ENCODE measurements at places on chromosomes 13 and 19. TPM values are rescaled to one million over a fixed set of nuclear protein-coding genes. Genes with fewer than 3 reads are reported as not detected.

- no peak for DNase-seq
- H3K36me3 ChIP-seq, result peaks cover 5% of the 10 kb centered on the region
- peaks cover 78% of the 10 kb centered on the region for H3K27me3 ChIP-seq
- H3K27ac ChIP-seq, result no peak overlapping the region
- peak overlapping the region; percentile 59 for H3K4me3 ChIP-seq
- H3K4me1 ChIP-seq, result peaks cover 27% of the 10 kb centered on the region
Measured at GRCh38 chr19:31350033-31350692, 927 bp upstream of the TSHZ3 start.

GRCh38 chr13:28849441-28849840, 29.3 kb downstream of the MTUS2 start:
- H3K36me3 ChIP-seq, result no peaks in the 10 kb centered on the region
- H3K4me3 ChIP-seq, result no peak overlapping the region
- peaks cover 24% of the 10 kb centered on the region for H3K27me3 ChIP-seq
- no peaks in the 10 kb centered on the region for H3K4me1 ChIP-seq

DNA sequence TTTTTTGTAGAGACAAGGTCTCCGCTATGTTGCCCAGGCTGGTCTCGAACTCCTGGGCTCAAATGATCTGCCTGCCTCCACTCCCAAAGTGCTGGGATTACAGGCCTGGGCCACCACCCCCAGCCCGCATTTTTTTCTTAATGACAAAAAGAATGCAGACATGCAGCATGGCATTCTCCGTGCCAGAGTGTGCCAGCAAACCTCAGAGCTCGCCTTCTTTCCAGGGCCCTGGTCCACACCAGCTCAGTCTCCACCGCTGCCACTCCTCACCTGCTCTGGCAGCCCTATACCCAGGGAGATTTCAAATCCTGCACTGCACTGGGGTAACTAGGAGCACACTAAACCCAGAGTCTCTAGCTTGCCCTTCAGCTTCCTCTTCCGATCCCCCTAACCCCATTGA, 41.7 kb downstream of the ZIC5 start:
- no peak overlapping the region for H3K27ac ChIP-seq
- no peaks in the 10 kb centered on the region for H3K4me1 ChIP-seq
- no peaks in the 10 kb centered on the region for H3K36me3 ChIP-seq
- H3K27me3 ChIP-seq, result peaks cover 38% of the 10 kb centered on the region
- no peak for DNase-seq
- no peak overlapping the region for H3K4me3 ChIP-seq

DNA sequence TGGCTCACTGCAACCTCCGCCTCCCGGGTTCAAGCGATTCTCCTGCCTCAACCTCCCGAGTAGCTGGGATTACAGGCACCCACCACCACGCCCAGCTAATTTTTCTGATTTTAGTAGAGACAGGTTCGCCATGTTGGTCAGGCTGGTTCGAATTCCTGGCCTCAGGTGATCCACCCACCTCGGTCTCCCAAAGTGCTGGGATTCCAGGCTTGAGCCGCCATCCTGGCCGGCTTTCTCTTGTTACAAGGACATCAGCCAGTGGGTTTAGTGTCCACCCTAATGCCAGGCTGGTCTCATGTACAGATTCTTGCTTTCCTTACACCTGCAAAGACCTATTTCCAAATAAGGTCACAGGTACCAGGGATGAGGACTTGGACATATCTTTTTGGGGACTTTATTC, 6.8 kb downstream of the PIK3R2 start:
- no peak overlapping the region for H3K4me3 ChIP-seq
- H3K36me3 ChIP-seq, result peaks cover 14% of the 10 kb centered on the region
- peaks cover 4% of the 10 kb centered on the region for H3K4me1 ChIP-seq
- DNase-seq, result no peak

- H3K4me1 ChIP-seq, result no peaks in the 10 kb centered on the region
- no peaks in the 10 kb centered on the region for H3K27me3 ChIP-seq
- no peak overlapping the region for H3K27ac ChIP-seq
- no peak for DNase-seq
- peaks cover 29% of the 10 kb centered on the region for H3K36me3 ChIP-seq
Measured at GRCh38 chr13:39879286-39880035, 224.0 kb downstream of the COG6 start.

- H3K27me3 ChIP-seq, result peaks cover 15% of the 10 kb centered on the region
- no peaks in the 10 kb centered on the region for H3K36me3 ChIP-seq
- peaks cover 21% of the 10 kb centered on the region for H3K4me1 ChIP-seq
Measured at GRCh38 chr19:45952686-45953505, 20.8 kb downstream of the NOVA2 start.

GRCh38 chr19:19409631-19410030, 4.2 kb downstream of the GATAD2A start:
- no peak for DNase-seq
- H3K4me1 ChIP-seq, result peaks cover 83% of the 10 kb centered on the region
- no peaks in the 10 kb centered on the region for H3K36me3 ChIP-seq
- H3K27me3 ChIP-seq, result no peaks in the 10 kb centered on the region
- H3K4me3 ChIP-seq, result peak overlapping the region; percentile 74

- no peak overlapping the region for H3K4me3 ChIP-seq
- no peaks in the 10 kb centered on the region for H3K4me1 ChIP-seq
- H3K27ac ChIP-seq, result no peak overlapping the region
Measured at GRCh38 chr13:103451656-103452055, 385.4 kb upstream of the SLC10A2 start.

DNA sequence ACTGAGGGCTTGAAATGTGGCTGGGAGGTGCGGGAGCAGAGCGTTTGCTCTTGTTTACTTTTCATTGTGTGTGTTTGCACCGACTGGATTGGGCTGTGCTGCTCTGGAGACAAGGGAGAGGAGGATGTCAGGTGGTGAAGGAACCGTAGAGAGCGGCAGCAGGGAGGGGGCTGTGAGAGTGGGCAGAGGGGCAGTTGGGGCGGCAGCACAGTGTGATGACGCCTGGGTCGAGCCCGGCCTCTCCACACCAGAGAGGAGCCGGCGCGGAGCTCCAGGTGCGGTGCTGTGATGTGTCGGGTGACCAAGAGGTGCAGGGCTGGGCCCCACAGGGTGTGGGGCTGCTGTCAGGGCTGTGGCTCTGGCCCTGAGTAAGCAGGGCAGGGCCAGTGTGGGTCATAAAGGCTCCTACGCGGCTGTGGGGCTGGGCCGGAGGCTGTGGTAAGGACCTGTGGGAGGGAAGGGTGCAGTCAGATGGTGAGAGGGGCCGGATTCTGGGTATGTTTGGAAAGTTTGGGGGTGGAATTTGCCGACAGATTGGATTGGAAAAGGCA, 10.5 kb downstream of the NAXD start:
- no peak for DNase-seq
- H3K27me3 ChIP-seq, result no peaks in the 10 kb centered on the region
- no peak overlapping the region for H3K4me3 ChIP-seq
- H3K36me3 ChIP-seq, result no peaks in the 10 kb centered on the region
- H3K4me1 ChIP-seq, result peaks cover 44% of the 10 kb centered on the region

DNA sequence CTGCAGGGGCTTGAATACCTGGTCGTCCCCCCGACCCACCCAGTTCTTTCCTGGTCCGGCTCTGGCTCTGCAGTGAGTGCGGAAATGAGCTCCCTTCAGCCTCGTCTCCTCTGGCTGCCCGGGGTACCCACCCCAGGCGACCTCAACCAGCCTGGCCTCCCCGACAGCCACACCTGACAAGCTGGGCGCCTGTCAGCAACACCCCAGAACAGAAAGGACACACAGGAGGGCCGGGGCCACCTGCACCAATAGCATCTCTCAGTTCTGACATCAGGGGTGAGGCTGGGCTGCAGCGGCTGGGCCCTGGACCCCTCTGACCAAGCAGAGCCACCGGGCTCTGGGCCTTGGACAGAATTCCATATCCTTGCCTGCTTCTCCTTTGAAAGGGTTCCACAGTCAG, 19.7 kb downstream of the SUGP1 start:
- H3K4me1 ChIP-seq, result no peaks in the 10 kb centered on the region
- no peaks in the 10 kb centered on the region for H3K27me3 ChIP-seq
- no peak for DNase-seq
- no peak overlapping the region for H3K27ac ChIP-seq

- no peak overlapping the region for H3K27ac ChIP-seq
- H3K27me3 ChIP-seq, result peaks cover 19% of the 10 kb centered on the region
- no peaks in the 10 kb centered on the region for H3K4me1 ChIP-seq
- H3K36me3 ChIP-seq, result no peaks in the 10 kb centered on the region
- H3K4me3 ChIP-seq, result no peak overlapping the region
Measured at GRCh38 chr13:43979492-43979891, 99.8 kb downstream of the LACC1 start.

DNA sequence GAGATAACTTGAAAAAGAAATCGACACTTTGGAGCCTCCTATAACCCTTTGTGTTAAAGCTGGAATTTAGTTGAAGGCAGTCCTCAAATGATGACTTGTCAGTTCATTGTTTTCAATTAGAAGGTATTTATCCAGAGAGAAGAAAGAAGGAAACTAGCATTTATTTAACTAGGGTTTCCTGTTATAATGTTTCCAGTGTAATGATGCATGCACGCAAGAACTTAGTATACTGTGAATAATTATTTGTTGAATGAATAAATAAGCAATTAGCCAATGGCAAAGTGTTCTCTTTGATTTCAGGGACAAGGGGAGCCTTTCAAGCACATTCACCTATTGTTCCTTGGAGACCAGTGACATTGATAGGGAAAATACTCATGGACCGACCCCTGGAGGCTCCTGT, 307.4 kb downstream of the KLF5 start:
- DNase-seq, result no peak
- no peak overlapping the region for H3K4me3 ChIP-seq
- no peak overlapping the region for H3K27ac ChIP-seq
- no peaks in the 10 kb centered on the region for H3K36me3 ChIP-seq
- peaks cover 4% of the 10 kb centered on the region for H3K27me3 ChIP-seq
- no peaks in the 10 kb centered on the region for H3K4me1 ChIP-seq

GRCh38 chr13:56349866-56350265, 790.9 kb upstream of the PRR20A start:
- H3K27me3 ChIP-seq, result no peaks in the 10 kb centered on the region
- no peaks in the 10 kb centered on the region for H3K4me1 ChIP-seq
- no peaks in the 10 kb centered on the region for H3K36me3 ChIP-seq
- DNase-seq, result no peak
- H3K4me3 ChIP-seq, result no peak overlapping the region

DNA sequence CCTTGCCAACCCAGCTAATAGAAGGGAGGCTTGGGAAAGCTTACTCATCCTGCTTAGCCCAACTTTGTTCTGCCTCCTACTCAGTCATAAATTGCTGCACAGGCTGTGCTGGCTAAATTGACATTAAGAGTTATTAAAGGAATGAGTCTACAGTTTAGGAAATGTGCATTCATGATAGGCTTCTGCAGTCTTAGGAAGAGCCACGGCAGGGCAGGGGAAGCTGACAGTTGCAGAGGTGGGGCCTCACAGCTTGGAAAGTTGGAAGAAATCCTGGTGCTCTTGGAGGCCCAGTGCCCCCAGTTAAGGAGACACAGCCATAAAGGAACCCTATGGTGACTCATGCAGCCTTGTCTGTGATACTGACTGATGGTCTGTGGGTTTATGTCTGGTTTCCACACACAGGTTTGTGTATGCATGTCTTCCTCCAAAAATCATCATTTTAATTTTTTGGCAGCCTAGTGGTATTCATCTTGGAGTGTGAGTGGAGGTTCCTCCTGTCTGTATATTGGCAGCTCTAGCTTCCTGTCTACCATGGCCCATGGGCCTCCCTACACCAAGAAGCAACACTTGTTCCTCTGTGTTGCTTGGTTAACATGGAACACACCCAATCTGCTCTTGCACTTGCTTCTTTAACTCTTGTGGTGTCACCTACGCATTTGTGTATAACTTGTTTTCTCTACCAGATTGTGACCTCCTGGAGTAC, 135.0 kb upstream of the KL start:
- H3K27ac ChIP-seq, result no peak overlapping the region
- no peaks in the 10 kb centered on the region for H3K4me1 ChIP-seq
- H3K27me3 ChIP-seq, result peaks cover 2% of the 10 kb centered on the region
- no peaks in the 10 kb centered on the region for H3K36me3 ChIP-seq

GRCh38 chr19:3818918-3819317, 32.7 kb upstream of the MATK start:
- no peak for DNase-seq
- no peak overlapping the region for H3K27ac ChIP-seq

GRCh38 chr19:39566064-39566463, 26.1 kb upstream of the EID2 start:
- no peak overlapping the region for H3K4me3 ChIP-seq
- no peaks in the 10 kb centered on the region for H3K4me1 ChIP-seq
- no peak for DNase-seq
- peaks cover 20% of the 10 kb centered on the region for H3K27me3 ChIP-seq

- H3K27me3 ChIP-seq, result peaks cover 10% of the 10 kb centered on the region
- no peak for DNase-seq
- no peaks in the 10 kb centered on the region for H3K4me1 ChIP-seq
- H3K4me3 ChIP-seq, result no peak overlapping the region
- H3K27ac ChIP-seq, result no peak overlapping the region
Measured at GRCh38 chr13:26424181-26424580, 133.3 kb upstream of the WASF3 start.

DNA sequence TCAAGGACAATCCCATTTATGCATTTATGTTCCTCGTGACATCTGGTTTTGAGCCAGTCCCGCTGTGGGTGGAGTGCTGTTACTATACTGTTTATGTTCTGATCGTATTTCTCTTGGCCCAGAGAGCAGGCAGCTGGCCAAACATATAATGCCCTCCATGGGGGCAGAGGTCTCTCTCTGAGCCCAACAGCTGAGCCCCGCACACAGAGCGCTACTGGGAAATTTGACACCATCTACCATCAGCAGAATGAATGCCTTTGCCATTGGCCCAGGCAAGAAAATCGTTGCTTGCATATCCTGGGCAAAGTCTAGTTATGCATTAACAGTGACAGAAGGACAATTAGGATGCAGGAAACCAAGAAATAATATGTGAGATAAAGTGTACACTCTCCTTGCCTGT, 126.8 kb upstream of the CACNA1A start:
- no peak overlapping the region for H3K27ac ChIP-seq
- DNase-seq, result no peak
- H3K36me3 ChIP-seq, result no peaks in the 10 kb centered on the region
- peaks cover 7% of the 10 kb centered on the region for H3K27me3 ChIP-seq
- H3K4me3 ChIP-seq, result no peak overlapping the region

PNMA8B gene
- 1.6 TPM for total RNA-seq

CBY2 gene
- not detected for total RNA-seq

GJB6 gene
- 4.1 TPM for total RNA-seq

S1PR2 gene
- 3.0 TPM for total RNA-seq

OR7D2 gene
- 0.11 TPM for total RNA-seq

MBD3L3 gene
- total RNA-seq, result not detected

IGSF23 gene
- total RNA-seq, result not detected

AP1M2 gene
- not detected for total RNA-seq

ZNF835 gene
- 6.9 TPM for total RNA-seq

ZNF90 gene
- 10.9 TPM for total RNA-seq

CATSPERD gene
- total RNA-seq, result not detected

ZNF382 gene
- 25.2 TPM for total RNA-seq
